NCI-H187 treated with DMSO at 0.1 percent for 48 hours (cell line): ENCODE measurements at places on chromosomes 3 and 15.

GRCh38 chr3:85360742-85361387 is 402.1 kb downstream of the CADM2 start:
- DNase-seq = peak; percentile 7

DNA sequence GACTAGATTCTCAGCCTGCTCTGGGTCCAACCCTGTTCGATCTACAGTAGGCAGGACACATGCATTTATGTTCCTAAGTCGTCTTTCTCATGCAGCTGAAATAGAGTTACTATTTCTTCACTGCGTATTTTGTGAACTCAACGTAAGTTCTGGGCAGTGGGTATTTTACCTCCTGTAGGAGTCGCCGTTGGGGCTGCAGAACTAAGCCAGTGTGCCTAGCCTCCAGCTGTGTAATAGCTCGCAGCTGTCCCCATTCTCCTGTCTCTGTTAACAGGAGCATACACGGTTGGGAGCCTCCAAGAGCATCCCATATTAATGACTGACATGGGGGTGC is 58.4 kb upstream of the HRH1 start:
- no peak for DNase-seq

- DNase-seq = no peak
Observed at GRCh38 chr15:72127724-72128322, 9.6 kb downstream of the SENP8 start.

DNA sequence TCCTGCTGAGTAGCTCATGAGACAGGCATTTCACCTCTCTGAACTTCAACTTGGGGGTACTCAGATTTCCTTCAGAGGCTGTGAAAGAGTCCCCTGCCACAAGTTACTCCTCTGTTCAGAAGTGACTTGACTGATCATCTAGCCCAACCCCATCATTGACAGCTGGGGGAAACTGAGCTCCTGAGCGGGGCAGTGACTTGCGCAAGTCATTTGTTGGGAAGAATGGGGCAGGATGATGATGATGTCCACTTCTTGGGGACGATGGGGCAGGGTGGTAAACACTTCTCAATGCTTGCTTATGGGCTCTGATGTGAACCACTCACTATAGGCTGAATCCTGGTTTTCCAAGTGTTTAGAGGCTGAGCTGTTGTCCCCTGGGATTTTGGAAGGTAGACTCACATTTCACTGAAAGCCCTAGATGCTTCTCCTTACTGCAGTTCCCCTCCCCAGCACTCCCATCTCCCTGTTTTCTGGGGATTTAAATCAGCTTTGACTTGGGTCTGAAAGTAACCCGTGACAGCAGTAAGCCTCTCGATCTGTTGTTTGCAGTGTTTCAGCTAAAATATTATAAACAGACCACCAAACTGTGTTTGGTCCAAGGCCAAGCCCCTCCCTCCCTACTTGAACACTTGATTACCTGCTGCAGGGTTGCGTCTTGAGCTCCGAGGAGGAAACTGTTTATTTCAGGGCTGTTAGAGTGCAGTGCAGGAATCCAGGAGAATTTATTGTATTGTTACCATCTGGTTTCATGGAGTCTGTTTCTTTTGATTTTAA is 25.1 kb downstream of the SMAD3 start:
- no peak for DNase-seq

- DNase-seq = no peak
Observed at GRCh38 chr15:38061856-38062649, 127.6 kb downstream of the TMCO5A start.

DNA sequence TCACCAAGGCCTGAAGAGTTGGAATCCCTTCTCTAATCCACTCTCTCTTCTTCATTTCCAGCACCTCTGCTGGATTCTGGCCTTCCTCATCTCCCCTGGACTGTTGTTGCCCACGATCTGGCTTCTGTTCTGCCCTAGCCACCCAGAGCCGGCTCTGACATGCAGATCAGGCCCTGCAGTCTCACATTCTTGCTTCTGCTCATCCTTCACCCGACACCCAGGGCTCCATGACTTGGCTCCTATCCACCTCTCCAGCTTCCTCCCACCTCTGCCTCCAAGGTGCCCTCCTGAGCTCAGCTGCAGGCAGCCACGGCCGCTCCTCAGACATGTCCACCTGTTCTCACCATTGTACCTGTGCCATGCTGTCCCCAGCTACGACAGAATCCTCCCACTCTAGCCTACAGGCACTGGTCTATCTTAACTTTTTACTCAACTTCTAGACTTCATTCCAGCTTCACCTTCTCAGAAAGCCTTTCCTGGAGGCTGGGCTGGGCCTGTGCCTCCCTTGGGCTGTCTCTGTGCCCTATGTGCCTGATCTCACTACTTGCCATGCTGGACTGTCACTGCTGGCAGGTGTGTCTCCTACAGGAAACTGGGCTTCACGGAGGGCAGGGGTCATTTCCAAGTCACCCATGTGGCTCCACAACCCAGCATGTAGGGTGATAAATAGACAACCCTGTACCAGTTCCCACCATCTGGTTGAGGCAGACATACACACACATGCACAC is 16.0 kb upstream of the TBC1D21 start:
- no peak for DNase-seq

GRCh38 chr15:93432474-93432873 is 343.5 kb upstream of the RGMA start:
- DNase-seq = no peak

GRCh38 chr15:66981771-66982170 is 83.6 kb upstream of the SMAD3 start:
- no peak for DNase-seq

GRCh38 chr3:45020534-45020933 is 5.6 kb upstream of the CLEC3B start:
- no peak for DNase-seq

GRCh38 chr3:195758721-195759353 is 38.1 kb downstream of the MUC20 start:
- DNase-seq = no peak

DNA sequence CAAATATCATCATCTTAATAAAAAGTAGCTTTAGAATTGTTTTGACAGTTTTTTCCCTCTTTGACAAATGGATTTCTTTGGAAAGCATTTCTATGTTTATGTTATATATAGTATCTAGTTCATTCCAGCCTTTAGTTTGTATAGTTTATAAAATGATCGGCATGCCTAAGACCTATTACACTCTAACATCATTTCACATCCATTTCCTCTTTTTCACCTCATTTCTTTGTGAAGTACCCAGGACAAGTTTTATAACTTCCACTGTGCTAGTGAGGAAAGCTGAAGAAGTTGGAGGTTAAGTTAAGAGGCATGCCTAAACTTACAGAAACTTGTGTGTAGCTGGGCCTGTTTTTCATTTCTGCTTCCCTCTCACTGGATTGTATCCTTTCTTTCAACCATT is 178.4 kb downstream of the TP63 start:
- no peak for DNase-seq

GRCh38 chr15:57726411-57726810 is 19.9 kb downstream of the POLR2M start:
- no peak for DNase-seq

- no peak for DNase-seq
Observed at GRCh38 chr3:40299721-40300335, 9.7 kb upstream of the EIF1B start.

GRCh38 chr15:67193223-67193990 is 61.1 kb downstream of the AAGAB start:
- no peak for DNase-seq

DNA sequence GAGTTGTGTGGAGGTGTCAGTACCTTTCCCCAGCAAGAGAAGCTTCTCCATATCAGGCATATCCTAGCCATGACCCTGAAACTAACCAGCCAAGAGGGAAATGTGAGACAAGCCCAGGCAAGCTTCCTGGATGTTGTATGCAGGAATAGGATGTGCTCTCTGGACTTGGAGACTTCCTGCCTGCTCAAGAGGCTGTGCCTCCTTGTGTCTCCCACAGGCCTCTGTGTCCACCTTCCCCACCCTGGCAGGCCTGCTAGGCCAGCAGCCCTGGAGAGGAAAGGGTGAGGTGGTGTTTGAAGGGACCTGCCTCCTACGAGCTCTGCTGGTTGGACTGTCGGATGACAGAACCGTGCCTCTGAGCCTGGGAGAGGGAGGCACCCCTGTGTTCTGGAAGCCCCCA is 2.1 kb upstream of the DYNLT2B start:
- DNase-seq = no peak

GRCh38 chr15:56653107-56653506 is 80.2 kb downstream of the ZNF280D start:
- DNase-seq = no peak

- DNase-seq = no peak
Observed at GRCh38 chr3:15952543-15953175, 154.9 kb upstream of the ANKRD28 start.

- no peak for DNase-seq
Observed at GRCh38 chr3:136818191-136818768, 646 bp upstream of the SLC35G2 start.

- DNase-seq = no peak
Observed at GRCh38 chr3:26655231-26655630, 32.7 kb downstream of the LRRC3B start.

DNA sequence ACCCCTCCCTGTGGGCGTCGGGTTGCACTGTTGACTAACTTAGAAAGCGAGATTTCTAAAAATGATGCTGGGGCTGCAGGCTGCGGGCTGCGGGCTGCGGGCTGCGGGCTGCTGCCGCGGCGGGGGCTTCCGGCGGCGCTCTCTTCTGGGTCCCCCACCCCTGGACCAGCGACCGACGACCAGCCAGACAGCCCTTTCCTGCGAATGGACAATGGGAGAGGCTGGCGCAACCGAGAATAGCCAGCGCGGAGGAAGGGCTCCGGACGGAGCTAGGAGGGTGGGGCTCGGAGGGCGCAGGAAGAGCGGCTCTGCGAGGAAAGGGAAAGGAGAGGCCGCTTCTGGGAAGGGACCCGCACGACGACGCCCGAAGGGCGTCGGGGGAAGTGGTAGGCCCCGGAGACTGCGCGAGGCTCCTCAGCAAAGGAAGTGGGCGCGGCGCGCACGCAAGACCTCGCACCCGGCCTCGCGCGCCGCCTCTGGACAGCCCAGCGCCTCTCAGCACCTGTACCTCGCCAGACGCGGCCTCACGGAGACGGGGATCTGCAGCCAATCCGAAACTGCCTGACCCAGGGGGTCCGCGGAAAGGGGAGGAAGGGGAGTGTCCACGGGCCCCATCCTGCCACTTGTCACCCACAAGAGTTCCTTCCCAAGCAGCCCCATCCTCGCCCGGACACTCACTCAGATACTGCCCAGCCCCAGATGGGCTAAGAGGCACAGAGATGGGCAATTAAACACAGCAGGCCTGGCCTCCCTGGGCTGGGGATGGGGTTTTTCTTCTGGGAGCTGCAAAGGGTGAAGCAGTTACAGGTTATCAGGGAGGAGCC is 70.7 kb downstream of the SLC12A8 start:
- DNase-seq = no peak

- DNase-seq = no peak
Observed at GRCh38 chr3:32037932-32038267, 56.4 kb downstream of the ZNF860 start.

DNA sequence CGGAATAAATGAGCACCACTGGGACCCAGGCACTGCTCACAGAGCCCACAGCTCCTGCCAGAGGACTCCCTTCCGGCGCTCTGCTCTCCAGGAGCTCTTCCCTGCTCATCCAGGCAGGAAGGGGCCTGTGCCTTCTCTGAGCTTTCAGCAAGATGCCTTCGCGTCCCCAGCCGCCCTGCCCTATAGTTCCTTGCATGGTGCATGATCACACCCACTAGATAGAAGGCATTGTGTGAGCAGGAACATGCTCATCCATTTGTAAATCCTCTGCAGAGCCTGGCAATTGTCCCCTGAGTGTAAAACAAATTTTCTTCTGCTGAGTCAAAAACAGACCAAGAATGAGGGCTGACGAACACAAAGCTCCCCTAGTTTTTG is 181.6 kb downstream of the MEGF11 start:
- no peak for DNase-seq

DNA sequence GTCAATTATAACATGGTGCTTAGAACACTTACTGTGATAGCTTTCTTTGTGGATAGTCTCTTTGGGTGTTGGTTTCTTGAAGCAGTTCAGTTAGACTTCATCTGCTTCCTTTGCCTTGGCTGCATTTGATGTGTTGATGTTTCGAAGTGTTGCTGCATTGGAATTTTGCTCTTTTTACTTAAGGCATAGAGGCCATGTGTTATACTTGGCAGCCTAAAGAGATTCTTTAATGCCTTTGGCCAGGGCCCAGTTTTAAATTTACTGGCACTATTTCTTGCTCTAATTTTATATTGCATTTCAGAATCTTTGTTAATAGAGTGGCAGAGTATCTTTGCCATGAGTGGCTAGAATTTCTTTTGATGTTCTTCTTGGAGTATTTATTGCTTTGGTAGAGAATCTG is 21.2 kb downstream of the NR1D2 start:
- no peak for DNase-seq

DNA sequence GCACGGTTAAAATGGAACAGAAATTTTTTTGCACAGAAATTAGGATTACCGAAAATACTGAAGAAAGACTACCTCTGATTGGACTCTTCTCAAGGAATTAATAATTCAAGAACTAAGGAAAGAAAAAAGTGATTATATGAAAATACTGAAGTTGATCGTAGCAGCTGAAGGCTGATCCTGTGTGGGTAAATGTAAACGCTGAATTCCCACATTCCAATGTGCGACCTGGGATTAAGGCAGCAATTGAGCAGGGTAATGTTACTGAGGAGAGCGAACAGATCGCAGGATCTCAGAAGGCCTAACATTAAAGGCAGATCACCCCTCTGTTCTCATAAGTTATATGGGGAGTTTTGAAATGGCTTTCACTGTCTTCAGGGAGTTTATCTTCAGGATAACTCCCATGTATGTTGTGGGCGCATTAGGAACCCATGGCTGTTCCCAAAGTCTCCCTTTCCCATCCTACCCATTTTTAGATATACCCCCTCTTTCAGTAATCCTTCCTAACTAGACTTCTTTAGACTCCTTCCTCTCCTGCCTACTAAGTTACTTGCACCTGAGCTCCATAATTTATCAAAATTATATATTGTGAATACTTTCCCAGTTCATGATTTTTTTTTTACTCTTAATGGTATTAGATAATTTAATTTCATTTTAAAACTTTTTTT is 1.0 kb upstream of the UBL7 start:
- no peak for DNase-seq

- no peak for DNase-seq
Observed at GRCh38 chr15:55742498-55742926, 440 bp downstream of the PRTG start.
